T-helper 1 cell (primary cell): ENCODE measurements at places on chromosomes 12 and 14.

DNA sequence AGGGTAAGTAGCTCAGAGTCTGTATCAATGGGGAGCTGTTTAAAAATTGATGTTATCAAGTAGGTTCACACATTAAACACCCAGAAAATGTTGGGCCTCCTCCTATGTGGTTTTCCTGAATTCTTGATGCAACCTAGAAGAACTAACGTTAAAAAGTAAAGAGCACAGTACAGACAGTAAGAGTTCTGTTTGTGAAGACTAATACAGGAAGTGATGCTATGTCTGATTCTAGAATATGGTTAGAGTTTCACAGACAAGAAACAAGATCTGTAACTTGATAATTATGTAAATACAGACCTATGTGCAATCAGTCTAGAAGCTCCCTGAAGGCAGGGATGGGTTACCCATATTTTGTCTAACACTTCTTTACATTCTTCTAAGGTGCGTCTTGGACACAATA is 214.9 kb upstream of the BTG1 start:
- DNase-seq, result no peak

DNA sequence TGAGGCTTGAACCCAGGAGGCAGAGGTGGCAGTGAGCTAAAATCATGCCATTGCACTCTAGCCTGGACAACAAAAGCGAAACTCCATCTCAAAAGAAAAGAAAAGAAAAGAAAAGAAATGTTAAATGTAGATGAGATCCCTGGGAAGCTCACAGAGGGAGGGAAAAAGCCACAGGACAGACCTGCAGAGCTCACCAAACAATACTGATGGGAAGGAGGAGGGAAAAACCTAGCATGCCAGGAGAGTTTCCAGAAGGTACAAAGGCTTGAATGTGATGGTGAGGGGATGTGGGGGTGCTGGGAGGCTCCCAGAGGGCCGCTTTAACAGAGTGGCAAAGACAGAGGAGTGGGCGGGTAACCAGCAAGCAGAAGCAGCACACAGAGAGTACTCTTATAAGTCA is 72.3 kb downstream of the PTPN21 start:
- DNase-seq, result no peak

- DNase-seq, result no peak
These were observed 51.9 kb downstream of the ZFYVE26 start for GRCh38 chr14:67764496-67764895.

GRCh38 chr14:43249116-43249515 is 1258.0 kb downstream of the FSCB start:
- DNase-seq, result no peak

GRCh38 chr12:39272871-39273655 is 169.9 kb downstream of the KIF21A start:
- no peak for DNase-seq

DNA sequence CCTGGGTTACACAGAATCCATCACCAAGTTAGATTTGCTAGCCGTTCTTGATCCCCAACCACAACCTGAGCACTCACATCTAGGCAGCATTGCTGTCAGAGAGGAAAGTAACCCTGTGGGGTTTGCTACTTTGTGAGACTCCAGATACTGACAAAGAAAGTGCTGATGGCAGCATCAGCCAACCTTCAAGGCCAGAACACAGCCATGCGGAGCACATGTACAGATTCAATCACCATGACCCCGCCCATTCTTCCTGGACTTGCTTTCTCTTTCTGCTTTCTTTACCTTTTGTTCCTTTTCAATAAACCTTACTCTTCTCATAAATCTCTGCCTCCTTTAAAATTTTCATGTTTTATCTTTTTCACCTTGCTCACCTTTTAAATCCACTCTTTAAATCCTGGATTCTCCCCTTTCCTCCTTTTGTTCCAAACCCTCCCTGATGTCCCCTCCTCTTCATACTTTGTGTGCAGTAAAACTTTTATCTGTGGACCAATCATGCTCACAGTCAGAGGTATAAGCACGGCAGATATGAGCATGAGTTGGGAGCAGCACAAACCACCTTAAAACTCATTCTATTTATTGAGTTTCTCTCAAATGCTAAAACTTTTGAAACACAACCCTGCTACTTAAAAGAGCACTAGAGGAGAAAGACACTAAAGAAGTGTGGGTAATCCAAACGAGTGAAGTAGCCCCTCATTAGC is 21.9 kb upstream of the CERS5 start:
- no peak for DNase-seq
